Karpas-422 (cell line): ENCODE measurements at places on chromosomes 13 and 19.

GRCh38 chr19:30089086-30089665 is 147.1 kb downstream of the URI1 start:
- H3K4me3 ChIP-seq: no peak overlapping the region
- no peaks in the 10 kb centered on the region for H3K27me3 ChIP-seq
- H3K27ac ChIP-seq: no peak overlapping the region
- no peaks in the 10 kb centered on the region for H3K4me1 ChIP-seq

GRCh38 chr13:77740097-77740735 is 42.7 kb downstream of the SLAIN1 start:
- no peak overlapping the region for H3K4me3 ChIP-seq
- DNase-seq: no peak
- no peaks in the 10 kb centered on the region for H3K4me1 ChIP-seq
- H3K27me3 ChIP-seq: no peaks in the 10 kb centered on the region
- no peaks in the 10 kb centered on the region for H3K36me3 ChIP-seq
- H3K27ac ChIP-seq: no peak overlapping the region

- no peak overlapping the region for H3K27ac ChIP-seq
- H3K4me1 ChIP-seq: no peaks in the 10 kb centered on the region
- H3K27me3 ChIP-seq: no peaks in the 10 kb centered on the region
- no peak overlapping the region for H3K4me3 ChIP-seq
Observed at GRCh38 chr13:71213252-71213821, 653.7 kb downstream of the DACH1 start.

GRCh38 chr13:26471807-26472206 is 85.7 kb upstream of the WASF3 start:
- no peaks in the 10 kb centered on the region for H3K27me3 ChIP-seq
- no peaks in the 10 kb centered on the region for H3K4me1 ChIP-seq
- no peaks in the 10 kb centered on the region for H3K36me3 ChIP-seq
- no peak overlapping the region for H3K4me3 ChIP-seq
- DNase-seq: no peak

- H3K36me3 ChIP-seq: no peaks in the 10 kb centered on the region
- no peak within 1 kb of the TSS for H3K4me3 ChIP-seq
- DNase-seq: no peak
- no peak within 1 kb of the TSS for H3K27ac ChIP-seq
- H3K27me3 ChIP-seq: no peaks in the 10 kb centered on the region
Observed at GRCh38 chr19:44529536-44529935, at the start of gene CEACAM20. Gene CEACAM20 (minus strand): TSS chr19:44529675. CDS start chr19:44529509, 166 bp downstream.

GRCh38 chr13:100630555-100630954 is 42.0 kb upstream of the GGACT start:
- no peak overlapping the region for H3K4me3 ChIP-seq
- DNase-seq: no peak
- H3K27me3 ChIP-seq: no peaks in the 10 kb centered on the region
- peaks cover 34% of the 10 kb centered on the region for H3K36me3 ChIP-seq
